Activated T-helper 1 cell treated with anti-CD3 and anti-CD28 coated beads, Interleukin-12 subunit alpha, Interleukin-12 subunit beta, Interleukin-2, Interleukin-4 antibody, amounts not matched to agents 30 ng/mL and 10 ng/mL and 1 ng/mL, durations not matched to agents 14 hours and 24 hours and 36 hours (primary cell): ENCODE measurements at places on chromosomes 3 and 15.

DNA sequence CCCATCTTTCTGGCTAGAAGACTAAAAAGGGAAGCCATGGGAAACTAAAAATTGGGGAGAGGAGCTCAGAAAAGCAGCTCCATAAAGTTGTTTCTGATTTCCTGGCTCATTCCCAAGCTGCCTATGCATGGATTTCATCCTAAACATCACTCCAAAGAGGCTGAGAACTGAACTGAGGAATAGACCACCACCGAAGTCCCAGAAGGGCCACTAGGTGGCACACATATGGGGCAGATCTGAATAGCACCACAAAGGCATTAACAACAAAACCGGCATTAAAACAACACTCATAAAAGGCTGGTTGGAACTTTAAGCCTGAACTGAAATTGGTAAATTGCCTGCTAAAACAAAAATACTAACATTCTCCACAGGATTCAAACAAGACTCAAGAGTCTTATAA is 106.3 kb downstream of the PLD1 start:
- DNase-seq, result no peak
- no peak overlapping the region for H3K27ac ChIP-seq
- no peaks in the 10 kb centered on the region for H3K36me3 ChIP-seq
- H3K4me1 ChIP-seq, result no peaks in the 10 kb centered on the region
- peaks cover 14% of the 10 kb centered on the region for H3K27me3 ChIP-seq
- H3K4me3 ChIP-seq, result no peak overlapping the region

- peaks cover 88% of the 10 kb centered on the region for H3K4me1 ChIP-seq
- peaks cover 37% of the 10 kb centered on the region for H3K36me3 ChIP-seq
- no peak for DNase-seq
Observed at GRCh38 chr15:85706779-85707518, 87.8 kb downstream of the KLHL25 start.

- H3K36me3 ChIP-seq, result peaks cover 13% of the 10 kb centered on the region
- no peak for DNase-seq
- no peak overlapping the region for H3K27ac ChIP-seq
- H3K4me3 ChIP-seq, result no peak overlapping the region
Observed at GRCh38 chr15:79849789-79850188, 47.0 kb downstream of the MTHFS start.

DNA sequence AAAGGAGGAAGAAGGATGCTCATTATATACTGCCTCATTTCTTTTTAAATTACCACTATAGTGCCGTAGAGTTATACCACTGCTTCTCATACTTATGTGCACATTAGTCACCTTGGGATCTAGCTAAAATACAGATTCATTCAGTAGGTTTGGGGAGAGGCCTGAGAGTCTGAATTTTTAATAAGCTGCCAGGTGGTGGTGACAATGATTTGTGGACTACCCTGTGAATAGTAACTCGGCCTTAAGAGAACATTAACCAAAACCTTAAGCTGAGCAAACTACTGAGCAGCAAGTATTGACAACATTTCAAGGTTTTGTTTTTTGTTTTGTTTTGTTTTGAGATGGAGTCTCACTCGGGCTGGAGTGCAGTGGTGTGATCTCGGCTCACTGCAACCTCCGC is 19.8 kb downstream of the UBA5 start:
- peaks cover 29% of the 10 kb centered on the region for H3K36me3 ChIP-seq
- no peak overlapping the region for H3K4me3 ChIP-seq
- DNase-seq, result no peak
- H3K27me3 ChIP-seq, result no peaks in the 10 kb centered on the region
- no peaks in the 10 kb centered on the region for H3K4me1 ChIP-seq

- no peak overlapping the region for H3K27ac ChIP-seq
- H3K27me3 ChIP-seq, result peaks cover 13% of the 10 kb centered on the region
- DNase-seq, result no peak
- peaks cover 58% of the 10 kb centered on the region for H3K4me1 ChIP-seq
- H3K4me3 ChIP-seq, result peak overlapping the region; percentile 80
Observed at GRCh38 chr15:40325188-40325587, 1.7 kb downstream of the INAFM2 start.

DNA sequence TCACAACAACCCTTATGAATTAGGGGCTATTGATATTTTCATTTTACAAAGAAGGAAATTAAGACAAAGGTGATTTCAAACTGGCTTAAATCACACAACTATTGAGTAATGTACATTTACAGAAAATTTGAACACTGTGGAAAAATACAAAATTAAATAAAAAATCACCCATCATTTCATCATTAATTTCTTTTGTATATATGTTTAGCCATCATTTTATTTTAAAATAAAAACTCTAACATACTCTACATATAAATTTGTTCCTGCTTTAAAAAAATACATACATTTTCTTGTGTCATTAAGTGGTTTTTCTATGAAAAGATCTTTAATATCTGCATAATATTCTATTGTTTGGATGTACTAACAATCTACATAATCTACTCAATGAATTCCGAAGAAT is 20.2 kb downstream of the CLDN11 start:
- peaks cover 9% of the 10 kb centered on the region for H3K4me1 ChIP-seq
- no peaks in the 10 kb centered on the region for H3K36me3 ChIP-seq
- H3K4me3 ChIP-seq, result no peak overlapping the region
- H3K27me3 ChIP-seq, result peaks cover 4% of the 10 kb centered on the region
- no peak for DNase-seq

GRCh38 chr3:177580437-177580836 is 383.2 kb upstream of the TBL1XR1 start:
- no peak overlapping the region for H3K27ac ChIP-seq
- peaks cover 2% of the 10 kb centered on the region for H3K27me3 ChIP-seq
- H3K36me3 ChIP-seq, result no peaks in the 10 kb centered on the region
- H3K4me1 ChIP-seq, result no peaks in the 10 kb centered on the region
- no peak overlapping the region for H3K4me3 ChIP-seq

DNA sequence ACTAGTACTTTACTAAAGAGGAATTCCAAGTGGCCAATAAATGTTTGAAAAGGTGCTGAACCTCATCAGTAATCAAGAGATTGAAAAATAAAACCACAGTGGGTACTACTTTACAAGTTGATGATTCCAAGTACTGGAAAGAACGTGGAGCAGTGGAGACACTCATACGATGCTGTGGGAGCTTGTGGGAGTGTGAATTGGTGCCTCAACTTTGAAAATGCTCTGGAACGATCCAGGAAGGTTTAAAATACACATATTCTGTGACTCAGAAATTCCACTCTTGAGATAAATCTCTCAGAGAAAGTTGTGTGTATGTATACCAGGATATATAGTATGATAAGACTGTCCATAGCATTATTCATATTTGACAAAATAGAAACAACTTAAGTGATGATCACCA is 9.3 kb downstream of the LRCH3 start:
- DNase-seq, result no peak
- no peaks in the 10 kb centered on the region for H3K27me3 ChIP-seq
- H3K36me3 ChIP-seq, result peaks cover 2% of the 10 kb centered on the region
- no peak overlapping the region for H3K27ac ChIP-seq

DNA sequence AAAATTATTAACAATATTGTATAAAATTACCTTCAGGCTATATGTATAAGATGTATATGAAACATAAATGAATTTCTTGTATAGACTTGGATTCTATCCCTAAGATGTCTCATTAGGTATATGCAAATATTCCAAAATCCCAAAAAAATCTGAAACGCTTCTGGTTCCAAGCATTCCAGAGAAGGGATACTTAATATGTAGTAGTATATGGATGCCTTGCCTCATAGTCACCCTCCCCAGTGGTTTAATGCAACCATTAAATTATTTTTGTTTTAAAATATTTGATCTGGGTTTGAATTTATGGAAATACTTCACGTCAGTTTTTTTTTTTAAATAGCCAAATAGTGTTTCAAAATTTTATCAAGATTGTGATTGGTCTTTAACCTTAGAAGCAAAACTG is 27.2 kb downstream of the PLCL2 start:
- DNase-seq, result no peak
- peaks cover 17% of the 10 kb centered on the region for H3K36me3 ChIP-seq
- H3K4me1 ChIP-seq, result peaks cover 53% of the 10 kb centered on the region
- H3K4me3 ChIP-seq, result no peak overlapping the region
- H3K27ac ChIP-seq, result no peak overlapping the region
